ENCODE measurements at places on chromosomes 11 and 22. TPM values are rescaled to one million over a fixed set of nuclear protein-coding genes. Genes with fewer than 3 reads are reported as not detected.

DDIAS gene
- 18.5 TPM for total RNA-seq

BCO2 gene
- 1.2 TPM for total RNA-seq

EIF4G2 gene
- total RNA-seq: 972 TPM

KRTAP5-5 gene
- not detected for total RNA-seq

TNNI2 gene
- total RNA-seq: not detected

MICAL3 gene
- total RNA-seq: 29.7 TPM

LYVE1 gene
- total RNA-seq: 0.13 TPM

MISFA gene
- 2.2 TPM for total RNA-seq

KDM4E gene
- total RNA-seq: not detected

TSPAN18 gene
- 2.4 TPM for total RNA-seq

OR8D4 gene
- not detected for total RNA-seq

PARVG gene
- total RNA-seq: not detected

DDI1 gene
- total RNA-seq: not detected

OR8D1 gene
- not detected for total RNA-seq

RGL4 gene
- not detected for total RNA-seq

SGSM1 gene
- total RNA-seq: 0.64 TPM

TRIM21 gene
- 20.9 TPM for total RNA-seq

CD3D gene
- total RNA-seq: not detected

MS4A3 gene
- not detected for total RNA-seq

ALDH3B1 gene
- total RNA-seq: 133 TPM

TSSK2 gene
- not detected for total RNA-seq

OR52H1 gene
- total RNA-seq: not detected

OTOG gene
- not detected for total RNA-seq

APOL4 gene
- not detected for total RNA-seq

PVALB gene
- total RNA-seq: not detected

CAVIN3 gene
- 26.7 TPM for total RNA-seq

HBB gene
- total RNA-seq: not detected

RASGRP2 gene
- 1.1 TPM for total RNA-seq

KRTAP5-8 gene
- not detected for total RNA-seq

RRP8 gene
- total RNA-seq: 25.9 TPM

GPHA2 gene
- not detected for total RNA-seq

KCNQ1 gene
- 0.32 TPM for total RNA-seq

DRD2 gene
- not detected for total RNA-seq

ADAMTS15 gene
- 7.5 TPM for total RNA-seq

DERL3 gene
- total RNA-seq: 0.17 TPM
